ENCODE measurements at places on chromosomes 12 and 14.

DNA sequence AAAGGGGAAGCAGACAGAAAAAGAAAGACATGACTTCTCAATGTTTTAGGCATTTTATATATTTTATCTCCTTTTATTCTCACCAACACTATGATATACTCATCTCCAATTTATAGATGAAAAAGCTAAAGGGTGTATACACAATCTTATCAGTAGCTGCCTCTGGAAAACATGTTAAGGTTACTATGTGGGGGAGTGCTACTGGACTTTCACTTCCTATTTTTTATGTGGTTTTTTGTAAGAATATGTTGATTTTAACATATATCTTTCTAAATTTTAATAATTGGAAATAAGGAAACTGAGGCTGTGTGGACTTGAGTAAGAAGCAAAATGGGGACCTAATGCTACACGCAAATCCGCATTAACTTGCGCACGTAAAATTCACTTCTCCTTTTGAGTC is 99.6 kb upstream of the PDE3A start:
- DNase-seq: no peak

DNA sequence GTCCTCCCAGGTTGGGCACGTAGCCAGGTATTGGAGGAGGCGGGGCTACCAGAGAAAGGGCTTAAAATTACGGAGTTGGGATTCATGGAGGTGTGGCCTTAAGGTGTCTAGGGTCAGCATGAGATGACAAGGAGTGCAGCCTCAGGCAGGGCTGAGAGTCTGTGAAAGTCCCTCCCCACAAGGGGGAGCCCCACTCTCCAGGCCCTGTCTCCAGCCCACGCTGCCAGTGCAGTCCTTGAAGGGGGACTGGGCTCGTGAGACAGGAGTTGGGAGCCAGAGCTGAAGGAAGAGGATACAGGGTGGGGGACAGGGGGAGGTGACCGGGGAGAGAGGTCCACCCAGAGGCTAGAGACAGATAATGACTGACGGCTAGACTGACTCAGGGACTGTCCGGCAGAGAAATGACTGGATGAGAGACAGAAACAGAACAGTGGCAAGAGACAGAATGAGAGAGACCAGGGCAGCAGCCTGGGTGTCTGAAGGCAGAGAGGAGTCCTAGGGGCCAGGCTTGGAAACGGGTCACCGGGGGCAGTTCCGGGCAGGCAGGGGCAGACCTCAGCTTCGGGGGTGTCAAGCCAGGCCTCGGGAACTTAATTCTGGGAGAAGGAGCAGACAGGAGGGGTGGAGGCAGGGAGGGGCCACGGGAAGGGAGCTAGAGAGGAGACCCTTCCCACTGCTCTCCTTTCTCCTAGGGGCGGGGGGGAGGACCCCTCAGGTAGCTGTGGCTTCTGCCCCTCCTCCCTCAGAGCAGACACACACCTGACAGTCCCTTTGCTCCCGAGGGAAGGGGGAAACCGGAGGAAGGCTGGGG is 970 bp downstream of the CDH24 start:
- peak; percentile 26 for DNase-seq

DNA sequence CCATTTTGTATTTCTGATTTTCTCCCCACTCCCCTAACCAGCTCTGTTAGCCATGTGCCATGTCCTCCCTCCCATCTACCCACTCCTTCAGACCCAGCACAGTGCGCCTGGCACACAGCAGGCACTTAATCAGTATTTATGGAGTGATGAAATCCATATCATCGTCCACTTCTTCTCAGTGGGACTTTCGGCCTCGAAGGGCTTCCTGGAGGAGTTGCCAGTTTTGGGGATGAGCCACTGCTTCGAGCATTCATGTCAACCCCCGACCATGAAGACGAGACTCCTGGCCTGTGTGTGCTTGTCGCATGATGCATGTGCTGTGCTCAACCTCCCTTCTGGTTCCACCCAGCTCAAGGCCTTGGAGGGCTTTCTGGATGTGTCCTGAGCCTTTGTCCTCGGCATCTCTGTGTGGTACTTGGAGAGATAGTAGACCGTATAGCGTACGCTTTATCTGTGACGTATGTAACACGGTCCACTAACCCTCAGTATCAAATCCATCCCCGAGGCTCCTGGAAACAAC is 119.5 kb upstream of the RTL1 start:
- no peak for DNase-seq

DNA sequence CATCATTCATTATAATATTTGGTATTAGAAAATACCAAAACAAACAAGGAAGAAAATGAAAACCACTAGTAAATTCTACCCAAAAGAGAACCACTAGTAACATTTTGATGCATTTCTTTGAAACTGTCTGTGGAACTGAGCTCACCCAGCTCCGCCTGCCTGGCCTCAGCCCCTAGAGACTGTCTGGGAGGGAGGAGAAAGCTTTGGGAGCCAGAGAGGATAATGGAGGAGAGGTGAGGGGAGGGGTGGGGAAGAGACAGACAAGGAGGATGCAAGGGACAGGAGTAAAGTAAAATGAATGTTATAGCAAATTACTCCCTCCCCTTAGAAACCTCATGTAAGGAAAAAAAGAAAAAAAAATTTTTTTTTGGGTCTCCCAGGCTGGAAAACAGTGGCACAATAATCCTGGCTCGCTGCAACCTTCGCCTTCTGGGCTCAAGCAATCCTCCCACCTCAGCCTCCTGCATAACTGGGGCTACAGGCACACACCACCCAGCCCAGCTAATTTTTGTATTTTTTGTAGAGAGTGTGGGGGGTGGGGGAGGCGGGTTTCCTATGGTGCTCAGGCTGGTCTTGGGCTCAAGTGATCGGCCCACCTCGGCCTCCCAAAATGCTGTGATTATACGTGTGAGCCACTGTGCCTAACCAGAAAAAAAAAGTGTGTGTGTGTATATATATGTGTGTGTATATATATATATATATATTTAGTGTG is 3.2 kb upstream of the MMP19 start:
- DNase-seq: no peak

GRCh38 chr12:118715647-118716046 is 265.7 kb upstream of the SRRM4 start:
- DNase-seq: no peak

- DNase-seq: no peak
Observed at GRCh38 chr14:33467971-33468370, 482.9 kb downstream of the EGLN3 start.

- DNase-seq: no peak
Observed at GRCh38 chr12:99111600-99111999, 466.5 kb downstream of the APAF1 start.

DNA sequence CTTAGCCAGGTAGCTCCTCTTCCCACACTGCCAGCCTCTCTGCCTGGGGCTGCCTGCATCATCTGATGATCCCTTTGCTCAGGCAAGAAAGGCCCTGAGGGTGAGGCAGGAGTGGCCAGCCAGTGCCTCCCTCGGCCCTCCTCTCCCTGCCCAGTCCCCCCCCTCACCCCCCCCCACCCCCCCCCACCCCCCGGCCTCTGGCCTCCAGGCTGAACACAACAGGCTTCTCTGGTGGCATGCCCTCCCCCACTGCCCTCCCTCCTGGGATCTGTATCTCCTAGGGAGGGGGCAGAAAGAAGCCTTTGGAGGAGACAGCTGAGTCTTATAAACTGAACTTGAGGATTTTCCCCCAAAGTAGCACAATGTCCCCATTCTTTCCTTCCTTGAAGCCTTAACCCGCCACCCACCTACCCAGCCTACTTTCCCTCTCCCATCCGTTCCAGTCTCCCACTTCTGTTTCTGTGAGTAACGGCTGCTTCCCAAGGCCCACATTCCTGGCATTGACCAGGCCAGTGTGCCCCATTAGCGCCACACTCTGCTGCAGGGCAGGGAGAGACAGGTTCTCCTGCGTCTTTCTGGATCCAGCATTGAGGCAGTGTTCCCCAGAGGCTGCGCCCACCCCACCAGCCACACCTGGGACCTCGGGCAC is 82.1 kb downstream of the B4GALNT3 start:
- DNase-seq: no peak

GRCh38 chr12:46858368-46858767 is 32.6 kb upstream of the SLC38A4 start:
- DNase-seq: no peak

DNA sequence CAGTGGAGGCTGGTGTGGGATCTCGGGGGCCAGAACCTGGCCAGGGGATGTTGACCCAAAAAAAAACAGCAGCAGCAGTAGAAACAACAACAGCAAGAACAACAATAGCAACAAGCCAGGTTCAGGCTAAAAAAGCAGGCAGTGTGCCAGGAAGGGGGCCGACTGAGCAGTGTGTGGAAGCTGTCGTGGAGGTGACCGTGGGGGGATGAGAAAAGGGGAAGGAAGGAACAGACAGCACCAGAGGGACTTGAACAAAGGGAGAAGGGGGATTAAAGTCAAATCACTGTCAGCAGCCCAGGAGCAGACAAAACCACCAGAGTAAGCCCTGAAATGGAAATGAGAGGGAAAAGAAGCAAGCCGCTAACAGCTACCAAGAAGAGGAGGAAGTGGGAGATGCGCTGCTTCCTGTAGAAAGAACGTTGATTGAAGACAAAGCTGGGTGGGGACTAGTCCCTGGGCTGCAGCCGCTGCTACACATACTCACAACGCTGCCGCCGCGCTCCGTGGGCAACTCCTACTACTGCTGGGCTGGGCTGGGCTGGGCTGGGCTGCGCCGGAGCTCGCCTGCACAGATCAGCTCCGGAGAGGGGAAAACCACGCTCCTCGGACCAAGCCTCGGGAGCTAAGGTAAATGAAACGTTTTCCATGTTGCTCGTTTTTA is at the start of gene GNG2:
TSS of gene GNG2 (plus strand) at position 449 of the 661 bp plus-strand sequence. CDS start 90,067 bp downstream, outside the sequence.
- DNase-seq: peak; percentile 56

GRCh38 chr14:49955024-49955423 is 62.1 kb downstream of the ARF6 start:
- DNase-seq: no peak

DNA sequence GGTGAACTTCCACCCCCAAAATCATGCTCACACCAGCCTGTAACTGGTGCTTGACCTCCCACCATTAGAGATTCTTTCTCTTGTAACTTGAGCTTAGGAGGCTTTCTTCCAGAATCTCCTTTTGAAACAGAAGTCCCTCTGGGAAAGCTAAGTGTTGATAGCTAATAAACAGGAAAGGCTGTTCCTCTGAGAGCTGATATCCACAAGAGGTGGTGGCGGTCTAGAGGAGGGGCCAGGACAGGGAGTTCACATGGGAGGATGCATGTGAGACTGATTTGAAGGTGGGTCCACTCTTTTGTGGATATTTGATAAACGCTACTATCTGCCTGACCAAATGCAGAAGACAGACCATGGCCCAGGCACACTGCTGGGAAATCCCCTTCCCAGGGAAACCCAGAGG is 10.2 kb upstream of the PRMT8 start:
- no peak for DNase-seq

GRCh38 chr14:87285506-87285905 is 707.5 kb downstream of the GALC start:
- no peak for DNase-seq

Measured in stimulated activated CD4-positive, alpha-beta T cell treated with anti-CD3 and anti-CD28 coated beads, TNF-alpha, amount 100 ng/mL, for 1 hour (primary cell).